Immature natural killer cell (primary cell): ENCODE measurements at places on chromosomes 3 and 15.
A peak's percentile ranks its signal among the peaks of the same experiment; 100 is the strongest.

GRCh38 chr3:16290007-16290826, 25.2 kb downstream of the OXNAD1 start:
- DNase-seq, result peak; percentile 47

DNA sequence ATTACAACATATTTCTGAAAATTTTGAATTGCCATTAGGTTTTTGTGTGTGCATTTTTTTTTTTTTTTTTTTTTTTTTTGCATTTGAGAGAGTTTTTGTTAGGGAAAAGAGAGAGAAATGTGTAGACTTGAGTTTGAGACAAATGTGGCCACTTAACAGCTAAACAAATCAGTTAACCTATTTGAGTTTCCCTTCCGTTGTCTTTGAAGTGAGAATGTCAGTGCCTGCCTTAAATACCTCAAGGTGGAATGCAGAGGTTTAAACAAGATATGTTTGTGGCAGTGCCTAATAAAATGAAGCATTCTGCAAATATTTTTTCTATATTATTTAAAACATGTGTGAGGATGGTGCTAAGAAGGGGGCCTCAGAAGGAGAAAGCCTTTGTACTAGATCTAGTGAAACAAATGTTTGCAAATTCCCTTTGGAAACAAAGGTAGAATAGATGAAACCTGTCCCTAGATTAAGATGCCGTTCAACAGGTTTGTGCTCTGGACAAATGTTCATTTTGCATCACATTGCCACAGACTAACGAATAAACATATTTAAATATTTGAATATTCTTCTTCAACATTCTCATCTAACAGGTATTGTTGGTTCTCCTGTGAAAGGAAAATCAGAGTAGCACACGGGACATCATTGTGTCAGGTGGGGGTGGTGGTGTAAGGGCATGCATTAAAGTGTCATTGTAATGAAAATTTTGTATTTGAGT, 80.7 kb downstream of the SATB1 start:
- DNase-seq, result no peak

DNA sequence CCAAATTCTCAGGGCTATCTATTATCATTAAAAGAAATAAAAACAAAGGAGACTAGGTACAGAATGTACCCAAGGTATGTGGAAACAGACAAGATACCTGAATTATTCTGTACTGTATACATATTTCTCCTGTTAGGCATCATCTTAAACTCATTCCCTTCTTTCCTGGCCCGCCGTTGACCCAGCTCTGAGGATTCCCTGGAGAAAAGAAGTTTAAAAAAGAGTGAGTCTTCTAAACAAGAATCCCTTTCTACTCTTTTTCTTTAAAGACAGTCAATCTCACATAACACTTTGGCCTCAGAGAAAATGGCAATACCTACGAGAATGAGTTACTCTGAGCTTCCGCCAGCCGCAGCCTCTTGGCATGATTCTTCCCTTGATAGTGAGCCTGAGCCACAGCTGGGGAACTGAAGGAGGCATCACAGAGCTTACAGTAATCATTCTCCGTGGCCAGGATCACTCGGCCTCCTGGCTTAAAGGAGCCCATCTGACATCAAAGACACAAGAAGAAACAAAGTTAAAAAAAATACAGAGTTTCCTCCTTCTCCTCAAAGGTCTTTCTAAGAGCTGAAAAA, 44.2 kb downstream of the ZMAT3 start:
- DNase-seq, result no peak

GRCh38 chr3:52454938-52455282, 494 bp upstream of the NISCH start:
- DNase-seq, result no peak

GRCh38 chr3:17967111-17967510, 224.7 kb upstream of the TBC1D5 start:
- DNase-seq, result no peak

GRCh38 chr3:170528726-170529125, 57.1 kb downstream of the SLC7A14 start:
- DNase-seq, result no peak
